AG08396 (cell line): ENCODE measurements at places on chromosomes 11 and 22.

- no peak for DNase-seq
Observed at GRCh38 chr11:121415856-121416255, 36.3 kb upstream of the SORL1 start.

GRCh38 chr11:102111787-102112508, 1.7 kb downstream of the YAP1 start:
- DNase-seq, result peak; percentile 78

DNA sequence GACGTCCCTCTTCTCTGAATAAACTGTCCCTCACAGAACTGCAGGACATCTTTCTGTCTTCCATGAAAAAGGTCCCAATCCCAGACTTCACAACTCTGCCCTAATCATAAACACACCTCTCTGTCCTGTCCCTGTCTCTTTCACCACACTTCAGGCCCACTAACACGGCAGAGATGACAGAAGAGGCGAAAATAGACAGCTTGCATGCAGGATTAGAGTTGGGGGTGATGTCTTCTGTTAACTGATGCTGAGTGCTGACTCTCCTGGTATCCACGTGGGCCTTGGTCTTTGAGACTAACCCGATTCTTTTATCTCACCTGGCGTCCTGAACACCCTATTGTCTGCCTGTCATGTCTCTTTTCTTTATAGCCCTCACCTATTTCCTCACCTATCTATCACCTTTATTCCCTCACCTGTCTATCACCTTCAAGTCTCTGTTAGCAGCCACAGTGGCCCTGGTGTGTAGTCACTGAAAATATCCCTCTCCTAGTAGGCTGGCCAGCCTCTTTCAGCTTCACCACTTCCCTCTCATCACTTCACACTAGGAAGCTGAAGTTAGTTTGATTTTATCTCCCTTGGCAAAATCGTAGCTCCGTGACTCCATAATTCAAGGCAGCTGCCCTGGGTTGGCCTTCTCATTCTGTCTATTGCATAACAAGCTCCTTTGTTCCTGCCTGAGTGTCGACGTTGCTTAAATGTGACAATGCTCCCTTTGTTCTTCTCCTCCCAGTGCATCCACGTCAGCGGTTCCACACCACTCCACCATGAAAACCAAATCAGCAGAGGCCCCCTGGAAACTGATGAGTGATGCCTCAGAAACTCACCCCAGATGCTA, 30.6 kb upstream of the DRD2 start:
- no peak for DNase-seq

GRCh38 chr22:34068001-34068400, 147.7 kb upstream of the LARGE1 start:
- DNase-seq, result no peak

DNA sequence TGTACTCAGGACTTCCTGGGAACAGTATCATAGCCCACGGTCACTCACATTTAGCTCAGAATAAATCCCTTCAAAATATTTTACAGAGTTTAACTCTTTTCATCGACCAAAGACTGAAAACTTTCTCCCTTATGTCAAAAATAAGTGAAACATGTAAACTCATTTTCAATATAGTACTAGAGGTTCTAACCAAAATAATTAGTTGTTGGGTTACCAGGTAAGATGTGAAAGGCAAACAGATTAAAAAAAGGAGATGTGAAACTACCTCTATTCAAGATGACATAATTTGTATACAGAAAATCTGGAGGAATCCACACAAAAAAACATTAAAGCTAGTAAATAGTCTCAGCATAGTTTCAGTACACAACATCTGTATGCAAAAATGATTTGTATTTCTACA, 20.3 kb downstream of the XKR3 start:
- DNase-seq, result no peak

DNA sequence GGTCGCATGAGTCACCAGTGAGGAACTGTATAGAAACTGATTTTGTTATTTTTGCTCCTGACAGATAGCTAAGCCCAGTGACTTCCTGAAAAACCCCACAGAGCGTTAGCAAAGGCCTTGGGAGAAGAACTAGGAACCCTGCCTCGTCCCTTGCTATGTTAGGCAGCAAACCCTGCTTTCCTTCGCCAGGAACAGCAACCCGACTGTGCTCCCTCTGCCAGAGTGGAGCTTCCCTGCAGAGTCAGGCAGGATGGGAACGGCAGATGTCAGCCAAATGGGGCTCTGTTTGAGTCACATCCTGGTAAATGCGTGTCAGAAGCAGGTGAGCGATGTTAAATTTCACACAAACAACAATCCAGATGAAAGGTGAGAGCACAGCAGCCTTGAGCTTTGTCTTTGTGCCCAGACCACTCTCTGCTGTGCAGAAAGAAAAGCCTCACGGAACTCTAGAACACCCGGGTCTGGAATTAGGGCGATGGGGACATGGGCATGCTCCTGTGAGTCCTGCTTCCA, 186.6 kb downstream of the ADAMTS15 start:
- no peak for DNase-seq

GRCh38 chr22:26318975-26319374, 110.1 kb upstream of the ASPHD2 start:
- peak; percentile 12 for DNase-seq

DNA sequence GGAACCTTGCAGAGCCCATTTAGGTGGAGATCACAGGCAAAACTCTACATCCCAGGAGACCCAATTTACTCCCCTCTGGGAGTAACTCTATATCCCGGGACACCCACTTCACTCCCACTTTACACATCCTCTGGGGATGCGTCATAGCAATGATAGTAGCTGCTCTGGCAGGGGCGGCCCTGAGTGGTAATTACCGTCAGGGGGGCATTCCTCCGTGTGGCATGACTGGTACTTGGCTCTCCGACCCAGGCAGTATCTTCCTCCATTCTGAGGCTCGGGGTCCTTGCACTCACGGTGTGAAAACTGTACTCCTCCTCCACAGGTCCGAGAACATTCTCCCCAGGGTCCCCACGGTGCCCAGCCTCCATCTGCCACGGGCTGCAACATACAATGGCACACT, 17.2 kb downstream of the ADAMTS8 start:
- no peak for DNase-seq

DNA sequence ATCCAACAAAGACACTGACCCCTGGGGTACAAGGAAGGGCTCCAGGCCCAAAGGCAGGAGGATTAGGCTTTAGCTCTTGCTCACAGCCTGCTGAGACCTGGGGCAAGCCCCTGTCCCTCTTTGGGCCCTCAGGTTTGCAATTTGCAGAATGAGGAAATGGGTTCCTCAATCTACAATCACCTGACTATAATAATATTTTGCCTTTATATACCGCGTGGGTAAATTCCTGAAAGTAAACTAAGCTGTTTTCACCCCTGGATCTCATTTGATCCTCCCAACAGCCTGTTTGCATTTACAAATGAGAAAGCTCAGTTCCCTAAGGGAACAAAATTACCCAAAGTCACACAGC, 797 bp downstream of the STARD10 start:
- DNase-seq, result no peak

DNA sequence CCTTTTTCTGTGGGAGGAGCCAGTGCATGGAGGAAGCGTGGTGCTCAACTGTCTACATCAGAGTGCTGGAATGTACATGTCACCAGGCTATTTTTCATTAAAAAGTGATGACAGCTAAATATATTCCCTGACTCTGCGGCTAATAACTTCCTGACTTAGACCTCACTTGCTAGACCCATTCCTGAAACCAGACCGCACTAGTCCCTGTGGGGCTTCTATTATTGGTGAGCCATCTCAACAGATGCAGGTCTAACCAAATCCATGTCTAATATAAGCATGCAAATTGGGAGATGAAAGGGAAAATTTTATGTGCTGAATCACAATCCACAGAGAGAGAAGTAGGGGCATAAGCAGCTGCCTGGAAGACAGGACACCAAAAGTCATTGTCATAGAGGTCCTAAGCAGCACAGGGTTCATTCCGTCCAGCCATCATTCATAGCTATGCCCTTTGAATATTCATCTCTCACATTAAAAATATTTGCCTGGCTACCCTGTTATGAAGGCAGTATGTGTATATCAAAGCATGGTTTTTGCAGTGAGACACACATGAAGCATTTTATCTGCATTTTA, 110.9 kb upstream of the BLID start:
- DNase-seq, result no peak

DNA sequence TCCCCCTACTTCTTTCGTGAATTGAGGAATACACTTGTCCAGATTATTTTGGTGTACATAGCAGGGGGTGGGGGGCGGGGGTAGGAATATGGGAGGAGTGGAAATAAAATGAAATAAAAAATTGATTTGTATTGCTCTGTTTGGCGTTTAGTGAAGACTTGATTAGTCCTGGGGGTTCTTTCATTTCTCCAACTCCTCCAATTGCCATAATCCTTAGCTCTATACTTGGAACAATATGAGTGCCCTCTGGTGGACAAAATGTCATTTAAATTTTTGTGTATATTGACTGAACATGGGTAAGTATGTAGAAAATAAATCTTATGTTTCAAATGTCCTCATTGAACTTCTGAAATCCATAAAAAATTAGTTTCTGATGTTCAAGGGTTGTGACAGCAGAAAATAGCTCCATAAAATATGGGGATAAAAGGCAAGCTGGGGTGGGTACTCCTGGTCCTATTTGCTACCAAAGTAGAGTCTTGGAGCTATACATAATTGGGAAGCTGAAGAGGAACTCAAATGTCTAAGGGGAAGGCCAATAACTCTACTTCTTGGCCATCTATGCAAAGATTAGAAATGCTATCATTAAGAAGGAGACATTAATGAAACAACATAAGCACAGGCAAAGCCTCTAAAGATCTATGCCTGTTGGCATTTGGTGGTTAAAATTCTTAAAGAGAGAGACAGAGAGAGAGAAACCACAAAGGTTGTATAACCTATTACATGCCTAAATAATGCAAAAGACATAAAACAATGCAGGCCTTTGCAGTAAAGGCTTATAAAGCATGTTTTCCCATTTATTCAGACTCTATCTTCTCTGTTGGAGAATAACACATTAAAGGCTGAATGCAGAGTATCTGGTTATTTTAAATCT, 421.6 kb downstream of the METTL15 start:
- DNase-seq, result peak; percentile 31

GRCh38 chr11:2750101-2750681, 50.4 kb upstream of the KCNQ1OT1 start:
- DNase-seq, result no peak

- no peak for DNase-seq
Observed at GRCh38 chr11:64369440-64370421, 10.8 kb downstream of the RPS6KA4 start.

GRCh38 chr11:1387961-1388762, 1.6 kb upstream of the BRSK2 start:
- DNase-seq, result no peak

DNA sequence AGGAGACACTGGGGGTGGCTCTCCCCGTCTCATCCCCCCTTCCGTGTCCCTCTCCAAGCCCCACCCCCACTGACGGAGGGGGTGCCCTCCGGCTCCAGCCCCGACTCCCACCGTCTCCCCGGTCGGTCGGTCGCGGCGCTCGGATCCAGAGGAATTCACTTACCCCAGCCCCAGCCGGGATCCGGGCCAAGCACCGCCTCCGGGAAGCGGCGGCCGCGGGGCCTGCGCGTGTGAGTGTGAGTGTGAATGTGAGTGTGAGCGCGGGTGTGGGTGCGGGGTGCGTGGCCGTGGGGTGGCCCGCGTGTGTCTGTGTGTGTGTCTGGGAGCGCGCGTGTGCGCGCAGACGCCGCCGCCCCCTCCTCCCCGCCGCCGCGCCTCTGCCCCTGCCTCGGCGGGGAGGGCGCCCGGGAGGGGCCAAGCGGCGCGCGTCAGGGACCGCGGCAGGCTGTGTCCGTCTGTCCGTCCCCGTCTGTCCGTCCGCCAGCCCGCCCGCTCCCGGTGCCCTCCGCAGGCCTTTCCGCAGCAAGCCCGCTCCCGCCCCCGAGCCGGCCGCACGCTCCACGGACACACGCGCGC, at the start of gene ELFN2:
Gene ELFN2, minus strand, starts transcription at position 345 of the 576 bp plus-strand sequence. CDS start 51,945 bp downstream, outside the sequence.
- DNase-seq, result peak; percentile 54

DNA sequence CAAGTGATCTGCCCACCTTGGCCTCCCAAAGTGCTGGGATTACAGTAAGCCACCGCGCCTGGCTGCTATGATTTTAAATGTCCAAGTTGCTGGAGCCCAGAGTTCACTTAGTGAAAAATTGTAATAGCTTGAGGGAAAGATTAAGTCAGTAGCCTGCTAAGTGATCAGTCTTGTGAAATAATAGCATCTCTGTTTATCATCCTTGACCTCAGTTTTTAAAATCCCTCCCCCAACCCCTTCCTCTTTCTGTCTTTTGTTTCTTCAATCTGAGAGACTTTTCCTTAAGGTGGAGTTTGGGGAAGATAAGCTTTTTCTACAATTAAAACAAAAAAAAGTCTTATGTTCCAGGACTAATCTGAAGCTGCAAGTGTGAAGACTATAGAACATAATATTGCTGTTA, 6.4 kb downstream of the HIPK3 start:
- DNase-seq, result no peak

GRCh38 chr11:14435717-14436512, 63.7 kb downstream of the COPB1 start:
- DNase-seq, result no peak
